AML-193 (cell line): ENCODE measurements at places on chromosomes 5 and 9.

- no peak for DNase-seq
Observed at GRCh38 chr9:136119061-136119882, 597 bp upstream of the TMEM250 start.

DNA sequence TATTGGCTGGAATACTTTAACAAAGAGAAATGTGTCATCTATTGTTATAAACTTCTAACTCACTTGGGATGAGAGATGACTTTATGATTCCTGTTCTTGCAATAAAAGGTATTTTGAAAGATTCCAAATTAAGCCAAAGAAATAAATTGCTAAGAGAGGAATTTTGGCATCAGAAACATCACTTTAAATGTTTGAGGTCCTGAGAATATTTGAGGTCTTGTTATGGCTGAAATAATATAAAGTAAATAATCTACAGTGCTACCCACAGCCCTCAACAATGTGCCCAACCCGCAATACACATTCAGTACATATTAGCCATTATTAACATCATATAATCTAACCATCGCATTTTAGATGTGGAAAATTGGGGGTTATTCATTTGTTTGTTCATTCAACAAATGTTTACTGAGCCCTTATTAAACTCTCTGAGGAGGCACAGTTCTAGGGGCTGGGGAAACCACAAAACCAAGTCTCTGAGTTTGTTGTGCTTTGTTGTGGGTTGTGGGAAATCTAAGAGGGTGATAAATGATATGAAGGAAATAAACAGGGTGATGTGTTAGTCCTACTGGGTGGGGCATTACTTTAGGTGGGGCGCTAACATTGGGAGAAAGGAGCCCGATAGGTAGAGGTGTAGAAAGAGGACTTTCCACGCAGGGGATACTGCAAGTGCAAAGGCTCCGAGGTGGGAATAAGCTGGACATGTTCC, 135.2 kb upstream of the CLINT1 start:
- no peak for DNase-seq

DNA sequence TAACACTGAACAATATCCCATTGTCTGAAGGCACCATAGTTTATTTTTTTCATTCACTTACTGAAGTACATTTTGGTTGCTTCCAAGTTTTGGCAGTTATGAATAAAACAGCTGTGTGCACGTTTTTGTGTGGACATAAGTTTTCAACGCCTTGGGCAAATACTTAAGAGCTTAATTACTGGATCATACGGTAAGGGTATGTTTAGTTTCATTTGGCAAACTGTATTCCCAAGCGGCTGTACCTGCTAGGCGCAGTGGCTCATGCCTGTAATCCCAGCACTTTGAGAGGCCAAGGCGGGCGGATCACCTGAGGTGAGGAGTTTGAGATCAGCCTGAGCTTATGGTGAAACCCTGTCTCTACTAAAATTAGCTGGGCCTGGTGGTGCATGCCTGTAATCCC, 63.7 kb upstream of the FAM120A start:
- no peak for DNase-seq

- DNase-seq = no peak
Observed at GRCh38 chr5:10372726-10373709, 19.5 kb downstream of the MARCHF6 start.

- DNase-seq = no peak
Observed at GRCh38 chr5:65861830-65862241, 64.5 kb upstream of the ERBIN start.

- DNase-seq = no peak
Observed at GRCh38 chr9:107711542-107711941, 222.0 kb upstream of the KLF4 start.

DNA sequence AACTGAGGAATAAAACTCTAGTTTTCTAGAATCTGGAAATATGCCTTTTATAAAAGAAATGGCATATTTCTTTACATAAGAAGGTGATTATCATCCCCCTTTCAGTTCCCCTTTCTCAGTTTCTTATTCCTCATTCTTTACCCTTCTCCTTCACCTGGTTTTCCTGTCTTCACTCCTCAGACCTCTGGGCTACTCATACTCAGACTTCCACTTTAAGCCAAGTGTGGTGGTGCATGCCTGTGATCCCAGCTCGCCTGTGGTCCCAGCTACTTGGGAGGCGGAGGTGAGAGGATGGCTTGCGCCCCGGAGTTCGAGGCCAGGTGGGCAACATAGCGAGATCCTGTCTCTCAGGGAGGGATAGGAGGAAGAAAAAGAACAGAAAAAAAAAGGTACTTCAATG, 57.2 kb downstream of the RANBP6 start:
- DNase-seq = no peak

DNA sequence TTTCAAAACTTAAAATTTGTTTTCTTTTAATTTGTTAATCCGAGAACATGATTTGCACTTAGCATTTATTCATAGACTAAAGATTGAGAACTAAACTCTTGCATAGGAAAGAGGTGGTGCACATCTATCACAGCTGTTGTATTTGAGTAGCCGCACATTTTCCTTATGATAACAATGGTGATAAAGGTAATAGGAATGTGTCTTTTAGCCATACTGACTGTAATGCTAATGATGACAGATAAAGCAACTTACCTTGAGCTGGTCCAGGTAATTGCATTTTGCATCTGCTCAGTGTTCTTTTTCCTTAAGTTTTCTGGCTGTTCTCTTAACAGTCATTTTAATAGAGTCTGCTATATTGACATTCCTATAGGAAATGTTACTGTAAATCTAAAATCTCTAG, 19.0 kb downstream of the PHAX start:
- DNase-seq = no peak

DNA sequence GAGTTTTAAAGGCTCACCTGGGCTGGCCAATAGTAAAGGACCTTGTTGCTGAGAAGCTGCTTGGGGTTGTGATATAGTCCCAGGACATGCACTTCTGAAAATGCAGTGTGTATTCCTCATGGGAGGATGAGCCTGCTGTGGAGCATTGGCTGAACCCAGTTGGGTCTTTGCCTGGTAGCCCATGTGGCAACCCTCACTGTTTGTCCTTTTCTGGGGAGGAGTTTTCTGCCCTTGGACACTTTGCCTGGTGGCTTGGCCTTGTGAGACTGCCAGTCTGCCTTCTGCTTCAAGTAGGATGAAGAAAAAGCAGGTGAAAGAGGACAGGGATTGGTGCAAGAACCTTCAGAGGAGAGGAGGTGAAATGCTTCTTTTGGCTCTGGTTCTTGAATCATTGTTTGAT, 4.0 kb downstream of the TENT4A start:
- no peak for DNase-seq
